Caco-2 (cell line): ENCODE measurements at places on chromosomes 1 and 21. TPM values are rescaled to one million over a fixed set of nuclear protein-coding genes. Genes with fewer than 3 reads are reported as not detected.

The KIF26B gene
- total RNA-seq = 4.9 and 6.2 TPM in 2 replicates

The MX2 gene
- 0.63 and 0.84 TPM in 2 replicates for total RNA-seq

The LYPD8 gene
- not detected in 2 replicates for total RNA-seq

The RORC gene
- not detected in 2 replicates for total RNA-seq

The RGS8 gene
- not detected in 2 replicates for total RNA-seq

The KRTAP21-2 gene
- total RNA-seq = not detected in 2 replicates

The CLCA4 gene
- not detected in 2 replicates for total RNA-seq

The MYBPHL gene
- not detected in 2 replicates for total RNA-seq

The PPM1J gene
- total RNA-seq = 1.1 and 1.5 TPM in 2 replicates
